Nasal cavity respiratory epithelium epithelial cell of viscerocranial mucosa (primary cell): ENCODE measurements at places on chromosomes 4 and X. TPM values are rescaled to one million over a fixed set of nuclear protein-coding genes. Genes with fewer than 3 reads are reported as not detected.

GPR50 gene
- not detected in 2 replicates for total RNA-seq

CD38 gene
- 0.14 TPM in 1 of 2 replicates, not detected in the other for total RNA-seq

PRDM8 gene
- total RNA-seq: 0.36 and 0.68 TPM in 2 replicates

SFRP2 gene
- not detected in 2 replicates for total RNA-seq

HTATSF1 gene
- total RNA-seq: 48.9 and 53.0 TPM in 2 replicates
